T-helper 1 cell (primary cell): ENCODE measurements at places on chromosomes 12 and 14.

DNA sequence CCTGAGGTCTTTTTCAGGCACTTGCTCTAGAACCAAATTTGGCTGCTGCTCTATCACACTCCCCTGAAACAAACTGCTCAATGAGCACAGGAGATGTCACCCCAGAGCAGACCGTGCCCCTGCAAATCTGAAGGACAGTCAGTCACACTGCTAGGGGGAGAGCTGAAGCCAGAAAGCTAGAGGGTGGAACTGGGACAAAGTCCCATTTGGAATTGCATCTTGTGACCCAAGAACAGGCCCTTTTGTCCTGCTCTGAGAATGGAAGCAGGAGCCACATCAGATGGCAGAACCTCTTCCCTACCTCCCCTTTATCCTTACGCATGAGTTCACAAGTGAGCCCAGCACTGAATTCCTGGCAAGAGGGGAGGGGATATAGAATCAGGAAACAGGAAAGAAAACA lies 64.7 kb downstream of the MAP3K9 start:
- no peak for DNase-seq

- DNase-seq, result no peak
Measured at GRCh38 chr12:10268037-10268436, 39.6 kb upstream of the KLRD1 start.

DNA sequence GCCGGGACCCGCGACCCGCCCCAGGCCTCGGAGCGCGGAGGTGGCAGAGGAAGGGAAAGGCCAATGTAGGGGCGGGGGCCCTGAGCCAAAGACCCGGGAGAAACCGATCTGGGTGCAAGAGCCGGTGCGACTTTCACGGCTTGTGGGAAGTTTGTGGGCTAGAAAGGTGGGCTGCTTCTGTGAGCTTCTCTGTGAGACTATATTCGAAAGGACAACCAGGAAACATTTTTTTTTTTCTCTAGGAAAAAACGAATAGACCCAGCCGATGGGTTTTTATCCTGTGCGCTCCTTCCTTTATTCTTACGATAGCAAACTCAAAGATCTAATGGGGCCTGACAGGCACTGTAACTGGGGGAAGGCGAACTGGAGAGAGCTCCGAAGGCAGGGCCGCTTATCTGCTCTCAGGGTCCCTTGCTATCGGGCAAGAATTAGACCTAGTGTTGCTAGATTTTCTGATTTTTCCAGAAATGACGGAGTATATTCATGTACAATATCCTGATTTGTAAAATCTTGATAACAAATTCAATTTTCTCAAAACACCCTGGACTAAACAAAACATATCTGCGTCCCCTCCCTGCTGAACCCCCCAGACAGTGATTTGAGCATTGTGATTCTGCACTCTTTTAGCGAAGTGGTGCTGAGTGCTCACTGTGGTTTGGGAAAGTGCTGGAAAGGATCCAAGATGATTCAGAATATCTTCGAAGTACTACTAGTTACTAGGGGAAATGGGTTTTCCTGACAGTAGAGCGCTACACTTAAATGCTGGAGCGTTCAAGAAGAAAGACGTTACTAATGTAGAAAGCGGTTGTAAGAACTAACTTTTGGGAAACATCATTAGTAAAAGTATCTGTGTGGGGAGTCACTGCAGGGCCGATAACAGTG lies 563 bp upstream of the STXBP6 start:
- no peak for DNase-seq

DNA sequence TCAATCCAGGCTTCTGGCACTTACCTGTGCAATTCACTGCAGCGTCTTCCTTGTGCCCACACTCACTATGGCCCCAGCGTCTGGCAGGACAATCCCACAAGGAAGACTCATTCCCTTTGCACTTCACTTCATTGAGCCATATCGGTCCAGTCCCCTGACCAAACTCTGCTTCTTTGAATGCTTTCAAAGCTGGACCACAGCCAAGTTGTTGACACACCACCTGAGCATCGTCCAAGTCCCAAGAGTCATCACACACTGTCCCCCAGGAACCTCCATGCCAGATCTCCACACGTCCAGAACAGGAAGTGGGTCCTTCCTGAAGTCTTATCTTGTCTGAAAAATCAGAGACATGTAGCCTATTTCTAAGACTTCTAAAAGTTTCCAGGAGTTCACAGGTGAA lies 20.2 kb downstream of the CD163 start:
- no peak for DNase-seq

DNA sequence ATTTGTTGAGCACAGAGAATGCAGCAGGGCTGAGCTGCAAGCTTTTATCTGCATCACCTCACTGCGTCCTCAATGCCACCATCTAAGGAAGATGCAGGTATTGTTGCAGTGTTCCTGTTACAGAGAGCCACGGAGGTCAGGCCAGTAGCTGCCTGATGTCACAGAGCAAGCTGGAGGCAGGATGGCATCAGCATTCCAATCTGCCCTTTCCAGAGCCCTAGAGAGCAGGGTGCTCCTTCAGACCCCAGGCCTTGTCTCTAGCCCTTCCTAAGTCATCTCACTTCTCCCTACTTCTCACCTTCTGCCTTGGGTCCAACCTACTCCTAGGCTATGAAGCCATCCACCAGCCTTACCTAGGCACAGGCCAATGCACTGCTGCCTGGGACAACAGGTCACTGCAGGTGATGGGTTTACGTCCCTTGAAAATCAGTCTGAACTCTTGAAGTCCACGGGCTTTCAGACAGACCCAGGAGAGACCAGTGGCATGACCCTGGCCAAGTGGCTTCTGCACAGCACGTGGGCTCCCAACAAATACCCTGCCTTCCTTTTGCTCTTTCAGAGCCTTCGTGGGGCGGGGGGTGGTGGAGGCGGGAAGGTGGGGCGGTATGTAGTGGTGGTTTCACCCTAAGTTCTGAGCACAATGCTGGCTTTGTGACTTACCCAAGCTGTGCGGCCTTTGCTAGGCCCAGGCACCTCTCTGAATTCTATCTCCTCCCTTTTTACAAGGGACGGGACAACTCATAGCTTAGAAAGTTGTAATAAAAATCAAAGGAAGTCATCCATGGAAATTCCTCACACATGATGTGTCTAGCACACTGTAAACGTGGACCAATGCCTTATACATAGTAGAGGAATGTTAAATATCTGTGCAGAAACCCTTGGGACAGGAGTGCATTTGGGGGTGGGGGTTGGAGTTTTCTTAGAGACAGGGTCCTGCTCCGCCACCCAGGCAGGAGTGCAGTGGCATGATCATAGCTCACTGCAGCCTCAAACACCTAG lies 136.0 kb downstream of the KSR2 start:
- DNase-seq, result no peak

GRCh38 chr12:66863276-66863675 lies 184.4 kb upstream of the GRIP1 start:
- DNase-seq, result no peak

- no peak for DNase-seq
Measured at GRCh38 chr14:92215579-92215978, 93.8 kb downstream of the CPSF2 start.

DNA sequence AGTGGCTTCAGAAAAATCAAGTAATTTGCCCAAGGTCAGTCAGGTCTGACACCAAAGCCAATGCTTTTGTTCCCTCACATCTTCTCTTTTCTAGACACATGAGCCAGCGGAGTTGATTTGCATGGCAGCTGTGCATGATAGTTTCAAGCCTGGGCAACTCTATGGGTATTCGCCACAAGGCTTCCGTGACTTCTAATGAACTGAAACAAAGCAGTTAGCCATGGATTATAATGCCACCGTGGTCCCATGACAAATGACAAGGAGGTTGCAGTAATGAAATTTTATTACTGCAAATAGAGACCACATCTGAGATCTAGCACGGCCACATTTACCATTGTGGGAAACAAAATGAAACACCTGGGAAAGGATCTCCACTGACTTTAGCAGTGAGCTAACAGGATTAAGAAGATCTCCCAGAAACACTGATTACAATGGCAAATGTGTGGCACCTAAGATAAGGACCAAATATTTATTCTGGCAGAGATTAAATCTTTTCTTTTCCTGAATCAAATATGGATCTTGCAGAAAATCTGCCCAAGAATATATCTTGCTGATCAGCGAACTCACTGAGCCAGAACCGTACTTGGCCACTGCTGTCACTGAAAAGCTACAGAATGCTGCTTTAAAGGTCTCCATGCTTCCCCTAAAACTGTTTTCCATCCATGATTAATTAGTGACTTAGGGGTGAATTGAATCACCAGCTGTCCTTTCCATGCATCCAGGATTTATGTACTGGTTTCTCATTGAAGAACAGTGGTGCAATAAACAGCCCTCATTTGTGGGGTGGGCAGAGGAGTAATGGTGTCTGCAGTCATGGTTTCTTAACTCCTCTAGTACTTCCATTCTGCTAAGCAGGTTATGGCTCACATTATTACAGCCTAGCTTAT lies 551.0 kb downstream of the DIO2 start:
- DNase-seq, result no peak
